ENCODE measurements at places on chromosomes 13 and 19.

DNA sequence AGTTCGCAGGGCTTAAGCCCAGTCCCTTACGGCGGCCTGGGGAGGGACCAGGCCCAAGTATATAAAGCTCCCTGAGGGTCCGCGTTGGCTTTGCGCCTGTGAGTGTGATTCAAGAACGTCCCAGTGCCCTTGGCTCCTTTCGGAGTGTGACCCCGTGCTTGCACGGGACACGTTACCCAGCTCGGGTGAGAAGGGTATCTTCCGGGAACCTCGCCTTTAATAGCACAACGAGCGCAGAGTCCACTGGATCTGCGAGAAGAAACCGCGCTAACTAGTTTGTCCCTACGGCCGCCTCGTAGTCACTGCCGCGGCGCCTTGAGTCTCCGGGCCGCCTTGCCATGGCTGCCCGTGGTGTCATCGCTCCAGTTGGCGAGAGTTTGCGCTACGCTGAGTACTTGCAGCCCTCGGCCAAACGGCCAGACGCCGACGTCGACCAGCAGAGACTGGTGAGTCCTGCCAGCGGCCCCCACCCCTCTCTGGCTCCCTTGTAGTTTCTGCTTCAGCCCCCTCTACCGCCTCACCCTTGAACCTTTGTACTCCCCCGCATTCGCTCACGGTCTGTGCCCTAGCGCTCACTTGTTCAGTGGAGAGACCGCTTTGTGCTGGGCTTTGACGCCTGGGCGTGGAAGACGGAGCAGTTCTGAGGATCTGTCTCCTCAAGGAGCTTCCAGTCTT is at the start of gene DNAJC15:
DNAJC15 (plus strand) TSS at position 298 of the 675 bp plus-strand sequence; CDS start at position 339, 41 bp downstream.
- DNase-seq, result peak; percentile 73

DNA sequence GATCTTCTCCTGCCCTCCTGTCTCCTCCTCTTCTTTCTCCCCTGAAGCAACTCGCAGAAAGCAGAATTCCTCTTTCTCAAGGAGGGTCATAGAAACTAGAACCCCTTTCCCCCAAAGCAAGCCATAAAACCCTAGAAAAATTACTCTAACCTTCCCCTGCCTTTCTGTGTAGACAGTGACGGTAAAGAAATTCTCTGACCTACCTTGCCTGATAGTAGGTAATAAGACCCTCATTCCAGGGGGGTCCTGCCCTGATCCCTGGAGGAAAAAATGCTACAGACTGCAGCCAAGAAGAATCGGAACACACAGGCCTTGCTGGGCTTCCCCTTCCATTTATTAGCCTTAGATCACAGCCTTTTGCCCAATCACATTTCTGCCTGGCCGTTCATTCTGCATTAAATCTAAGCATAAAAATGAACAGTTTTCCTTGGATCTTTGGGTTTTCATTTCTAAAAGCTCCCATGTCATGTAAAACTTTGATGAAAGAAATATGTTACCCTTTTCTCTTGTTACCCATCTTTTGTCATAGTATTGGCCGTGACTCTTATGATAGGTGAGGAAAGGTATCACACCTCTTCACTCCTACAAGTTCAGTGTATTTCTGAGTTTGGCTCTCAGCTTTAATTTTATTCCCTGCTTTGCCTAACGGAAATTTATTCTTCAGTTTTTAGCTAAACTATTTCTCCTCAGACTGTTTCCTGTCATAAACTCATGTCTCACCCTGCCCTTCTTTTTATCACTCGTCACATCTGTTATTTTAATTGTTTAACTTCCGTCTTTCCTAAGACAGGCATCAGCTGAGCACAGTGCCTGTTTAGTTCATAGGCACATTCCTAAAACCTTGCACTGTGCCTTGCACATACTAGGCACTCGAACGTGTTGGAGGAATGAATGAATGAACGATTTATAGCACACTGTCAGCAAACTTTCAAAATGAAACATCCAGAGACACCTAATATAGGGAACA is 20.4 kb upstream of the CPB2 start:
- DNase-seq, result no peak

DNA sequence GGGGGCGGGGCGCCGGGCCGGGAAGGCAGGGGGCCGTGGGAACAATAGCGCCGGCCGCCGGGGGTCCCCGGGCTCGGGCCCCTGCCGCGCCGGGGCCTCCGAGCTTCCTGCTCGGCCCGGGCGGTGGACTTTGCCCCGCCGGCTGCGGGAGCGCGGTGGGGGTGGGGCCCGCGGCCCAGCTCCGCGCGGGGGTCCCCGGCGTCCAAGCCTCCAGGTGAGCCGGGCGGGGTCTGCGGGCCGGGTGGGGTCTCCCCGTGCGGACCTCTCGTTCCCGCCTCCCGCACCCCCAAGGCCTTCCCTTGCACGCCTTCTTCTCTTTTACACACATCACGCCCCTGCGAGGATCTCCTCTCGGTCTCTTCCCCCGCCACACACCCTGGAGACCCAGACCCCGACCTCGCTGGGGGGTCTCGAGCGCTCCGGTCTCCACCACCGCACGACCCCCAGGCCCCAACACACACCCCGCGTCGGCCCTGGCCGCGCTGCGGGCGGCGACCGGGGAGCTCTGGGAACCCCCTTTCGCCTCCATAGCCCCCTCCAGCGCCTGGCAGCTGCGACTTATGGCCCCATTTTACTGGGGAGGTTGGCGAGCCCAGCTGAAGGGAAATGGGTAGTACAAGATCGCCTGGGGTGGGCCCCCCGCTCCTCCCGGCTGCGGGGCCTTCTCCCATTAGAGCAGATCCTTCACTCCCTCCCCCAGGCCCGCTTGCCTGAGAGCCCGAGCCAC is 711 bp downstream of the CAMSAP3 start:
- no peak for DNase-seq

DNA sequence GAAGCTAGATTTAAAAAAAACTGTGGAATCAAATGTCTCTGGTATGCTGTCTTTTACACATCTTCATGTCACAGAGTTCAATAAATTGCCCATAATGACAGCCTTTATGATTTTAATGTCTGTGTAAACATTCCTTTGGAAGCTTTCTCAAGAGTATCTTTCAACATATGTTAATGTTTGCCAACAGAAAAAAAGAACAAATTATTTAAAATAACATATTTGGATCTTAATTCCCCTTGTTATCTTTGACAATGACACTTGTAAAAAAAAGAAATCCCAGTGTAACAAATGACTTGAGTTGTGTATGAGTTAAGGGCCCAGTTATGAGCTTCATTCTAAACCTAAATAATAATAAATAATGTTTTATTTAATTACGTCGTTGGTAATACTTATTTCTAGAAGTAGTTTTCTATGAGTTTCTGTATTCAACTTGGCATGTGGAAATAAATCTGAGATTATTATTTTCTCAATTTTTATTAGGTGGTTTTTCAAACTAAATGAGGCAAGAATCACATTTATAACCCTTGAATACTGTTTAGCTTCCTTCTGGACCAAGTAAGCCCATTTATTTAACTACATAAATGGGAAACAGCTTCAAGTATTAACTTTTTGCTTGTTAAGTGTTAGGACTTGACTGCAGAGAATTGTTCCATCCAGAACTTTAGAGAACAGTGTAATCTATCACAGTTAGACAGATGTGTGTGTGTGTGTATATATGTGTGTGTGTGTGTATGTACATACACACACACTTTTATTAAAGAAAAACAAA is 182.1 kb downstream of the POSTN start:
- no peak for DNase-seq

DNA sequence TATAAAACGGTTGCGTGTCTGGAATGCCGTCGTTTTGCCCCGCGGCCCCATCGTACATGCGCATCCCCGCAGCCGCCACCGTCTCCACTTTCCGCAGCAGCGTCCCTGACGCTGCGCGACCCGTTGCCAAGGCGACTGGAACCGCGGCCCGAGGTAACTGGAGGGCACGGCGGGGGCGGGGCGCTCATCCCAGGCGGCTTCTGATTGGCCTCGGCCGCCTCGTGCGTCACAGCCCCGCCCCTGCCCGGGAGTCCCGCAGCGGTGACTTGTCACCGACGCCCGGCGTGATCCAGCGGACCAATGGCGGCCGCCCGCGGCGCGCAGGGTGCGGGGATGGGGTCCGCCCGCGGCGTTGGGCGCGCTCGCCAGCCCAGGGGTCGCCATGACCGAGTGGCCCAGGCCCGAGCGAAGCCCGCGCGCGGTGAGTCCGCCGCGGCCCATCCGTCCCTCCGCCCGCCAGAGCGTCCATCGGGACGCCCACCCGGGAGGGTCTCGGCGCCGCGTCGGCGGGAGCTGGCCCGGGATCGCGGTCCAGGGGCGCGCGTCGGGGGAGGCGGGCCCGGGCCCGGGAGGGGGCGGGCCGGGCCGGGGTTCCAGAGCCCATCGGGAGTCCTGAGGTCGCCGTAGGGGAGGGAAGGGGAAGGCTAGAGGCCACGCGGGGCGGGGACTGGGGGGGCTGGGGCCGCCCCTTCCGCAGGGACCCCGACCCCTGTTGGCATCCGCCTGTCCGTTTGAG is at the start of gene ZSCAN1:
ZSCAN1 (plus strand) TSS at position 285 of the 736 bp plus-strand sequence. CDS start 3,812 bp downstream, outside the sequence.
- DNase-seq, result no peak

DNA sequence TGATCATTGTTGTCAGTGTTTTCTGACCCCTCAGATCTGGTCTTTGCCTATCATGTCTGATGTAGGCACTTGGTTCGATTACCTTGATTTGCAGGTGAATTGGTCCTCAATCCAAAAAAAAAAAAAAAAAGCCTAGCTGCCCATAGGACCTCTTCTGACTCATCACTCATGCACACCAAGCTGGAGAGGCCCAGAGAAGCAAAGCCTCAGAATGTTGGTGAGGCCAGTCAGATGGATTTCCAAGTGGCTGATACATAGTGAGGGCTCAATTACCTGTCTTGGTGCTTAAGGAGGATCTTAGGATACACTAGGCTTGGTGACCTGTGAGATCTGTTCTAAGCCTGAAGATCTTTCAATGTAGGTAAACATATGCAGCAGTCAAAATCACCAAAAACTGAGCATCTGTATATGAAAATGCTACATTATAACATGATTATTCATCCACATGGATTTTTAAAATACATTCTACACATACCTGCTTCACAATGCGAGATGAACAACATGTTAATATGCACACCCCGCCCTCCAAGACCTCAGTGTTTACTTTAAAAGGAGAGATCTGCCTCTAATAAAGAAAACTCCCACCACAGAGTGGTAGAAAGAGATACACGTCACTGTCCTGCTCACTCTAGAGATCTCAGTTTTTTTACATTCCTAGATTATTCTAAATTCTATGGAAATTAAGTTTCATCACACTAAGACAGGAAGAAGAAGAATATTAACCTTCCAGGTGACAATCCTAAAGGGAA is 79.9 kb upstream of the RAP2A start:
- no peak for DNase-seq

DNA sequence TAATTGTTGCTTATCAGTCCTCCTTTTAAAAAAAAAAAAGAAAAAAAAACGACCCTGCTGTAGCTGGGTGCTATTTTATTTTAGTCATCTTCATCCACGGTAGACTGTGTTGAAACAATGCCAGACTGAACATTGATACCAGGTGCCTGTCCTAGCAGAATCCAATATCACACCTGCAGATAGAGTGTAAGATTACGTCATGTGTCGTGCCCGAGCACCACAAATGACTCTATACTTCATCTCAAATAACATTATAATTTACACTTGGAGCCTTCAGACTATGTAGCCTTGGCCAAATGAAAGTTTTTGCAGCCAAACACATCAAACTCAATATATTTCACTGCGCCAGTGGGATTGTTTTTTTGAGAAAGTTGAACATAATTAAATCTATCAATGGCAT is 410.6 kb downstream of the FGF9 start:
- no peak for DNase-seq

DNA sequence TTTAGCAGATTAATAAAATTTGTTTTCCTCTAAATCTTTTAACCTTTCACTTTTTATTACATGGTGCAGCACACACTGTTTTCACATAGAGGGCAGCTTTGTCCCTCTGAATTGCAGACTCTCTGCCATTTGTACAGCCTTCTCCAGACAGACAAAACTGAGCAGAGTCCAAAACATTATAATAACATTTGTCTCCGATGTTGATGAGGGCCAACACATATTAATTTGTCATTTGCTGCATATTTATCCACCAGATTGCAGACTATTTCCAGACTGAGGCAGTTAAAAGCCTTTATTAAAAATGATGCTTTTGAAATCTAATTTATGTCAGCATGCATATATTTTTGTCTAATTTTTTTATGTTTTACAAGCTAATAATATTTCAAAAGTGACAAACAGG is 1251.9 kb upstream of the SLC10A2 start:
- no peak for DNase-seq

DNA sequence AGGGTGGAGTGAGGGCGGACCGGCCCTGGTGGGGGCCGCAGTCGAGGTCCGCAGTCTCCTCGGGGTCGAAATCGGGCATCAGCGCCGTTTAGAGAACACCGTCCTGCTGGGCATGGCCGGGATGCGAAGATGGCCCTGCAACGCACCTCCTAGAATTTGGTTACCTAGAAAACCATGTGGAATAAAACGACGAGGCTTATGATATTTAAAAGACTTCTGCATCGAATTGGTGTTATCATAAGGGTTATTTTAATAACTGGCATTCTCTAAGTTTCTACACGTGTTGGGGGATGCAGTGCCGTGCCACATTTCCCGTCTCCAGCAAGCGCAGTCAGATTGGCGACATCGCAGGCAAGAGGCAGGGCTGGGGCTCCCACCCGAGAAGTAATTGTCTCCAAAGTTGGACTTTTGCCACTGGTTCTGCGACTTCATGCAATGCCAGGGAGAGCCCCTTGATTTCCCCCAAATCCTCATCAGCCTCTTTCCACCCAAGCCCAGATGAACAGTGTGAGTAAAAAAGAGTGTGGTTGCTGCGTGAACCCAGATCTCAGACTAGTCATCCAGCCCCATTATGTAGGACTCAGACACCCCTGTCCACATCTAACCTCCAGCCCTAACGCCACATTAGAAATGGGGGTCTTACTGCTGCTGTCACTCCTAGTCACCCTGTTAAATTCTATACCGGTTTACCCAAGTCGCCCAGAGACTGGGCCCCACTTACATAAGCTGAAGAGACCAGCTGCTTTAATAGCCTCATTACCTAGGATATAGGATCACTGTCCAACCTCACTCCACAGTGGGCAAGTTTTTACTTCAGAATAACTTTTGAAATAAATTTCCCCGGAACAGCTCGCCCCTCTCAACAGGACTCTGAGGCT is 571 bp upstream of the DHRS12 start:
- DNase-seq, result no peak

DNA sequence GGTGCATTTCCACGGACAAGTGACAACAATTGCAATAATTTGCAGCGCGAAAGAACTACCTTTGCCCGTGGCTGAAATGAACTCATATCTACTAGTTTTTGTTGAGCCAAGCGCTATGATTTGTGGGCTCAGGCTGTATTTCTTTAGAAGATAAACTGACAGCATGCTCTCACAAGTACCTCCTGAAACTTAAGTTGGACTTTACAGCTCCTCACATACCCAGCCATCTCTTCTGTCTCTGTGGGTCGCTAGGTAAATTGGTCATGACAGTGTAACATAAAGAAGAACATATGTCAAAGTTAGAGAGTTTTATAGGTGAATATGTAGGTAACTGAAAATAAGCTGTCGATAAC is 839 bp downstream of the COG6 start:
- DNase-seq, result no peak
